Urinary bladder (tissue), 4 donors: ENCODE measurements at places on chromosomes 1 and 21. TPM values are rescaled to one million over a fixed set of nuclear protein-coding genes. Genes with fewer than 3 reads are reported as not detected.

- DNase-seq = no peak
These were observed 30.2 kb downstream of the SRRM1 start for GRCh38 chr1:24673341-24673740.

GRCh38 chr21:36538761-36539160, 58.8 kb upstream of the CLDN14 start:
- DNase-seq = no peak

GRCh38 chr1:37561133-37562132, 4.7 kb downstream of the DNALI1 start:
- no peak for DNase-seq

GRCh38 chr1:205525495-205526285, 21.2 kb downstream of the CDK18 start:
- no peak for DNase-seq

DNA sequence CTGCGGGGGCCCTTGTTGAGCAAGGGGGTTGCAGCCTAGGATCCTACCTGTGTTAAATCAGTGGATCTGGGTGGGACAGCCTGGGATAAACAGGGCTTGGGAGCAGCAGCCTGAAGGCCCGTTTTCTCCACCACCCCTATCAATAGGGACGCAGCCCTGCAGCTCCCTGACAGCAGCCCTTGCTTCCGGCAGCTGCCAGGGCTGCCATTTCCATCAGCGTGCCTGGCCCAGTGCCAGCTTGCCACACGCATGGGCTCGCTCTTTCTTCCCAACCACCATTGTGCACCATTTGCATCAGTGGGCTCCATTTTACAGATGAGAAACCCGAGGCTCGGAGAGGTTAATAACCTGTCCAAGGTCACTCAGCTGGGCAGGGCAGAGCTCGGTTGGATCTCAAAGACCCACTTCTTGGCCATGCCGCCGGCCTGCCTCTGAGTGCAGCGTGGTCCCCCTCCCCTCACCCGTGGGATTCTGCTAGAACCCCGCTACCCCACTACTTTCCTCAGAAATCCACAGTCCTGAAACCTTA, 3.8 kb downstream of the WNT4 start:
- no peak for DNase-seq

GRCh38 chr1:211559222-211560010, 19.5 kb downstream of the SLC30A1 start:
- DNase-seq = no peak

GRCh38 chr1:23430803-23431202, 6.3 kb upstream of the TCEA3 start:
- no peak for DNase-seq

GRCh38 chr1:64493831-64494230, 23.9 kb downstream of the CACHD1 start:
- no peak for DNase-seq

GRCh38 chr1:100459358-100460114, 78.4 kb upstream of the GPR88 start:
- DNase-seq = peak; percentile 78

GRCh38 chr1:7108251-7108650, 323.0 kb downstream of the CAMTA1 start:
- DNase-seq = no peak

- DNase-seq = no peak
These were observed 12.8 kb downstream of the SMAP2 start for GRCh38 chr1:40386359-40386723.

DNA sequence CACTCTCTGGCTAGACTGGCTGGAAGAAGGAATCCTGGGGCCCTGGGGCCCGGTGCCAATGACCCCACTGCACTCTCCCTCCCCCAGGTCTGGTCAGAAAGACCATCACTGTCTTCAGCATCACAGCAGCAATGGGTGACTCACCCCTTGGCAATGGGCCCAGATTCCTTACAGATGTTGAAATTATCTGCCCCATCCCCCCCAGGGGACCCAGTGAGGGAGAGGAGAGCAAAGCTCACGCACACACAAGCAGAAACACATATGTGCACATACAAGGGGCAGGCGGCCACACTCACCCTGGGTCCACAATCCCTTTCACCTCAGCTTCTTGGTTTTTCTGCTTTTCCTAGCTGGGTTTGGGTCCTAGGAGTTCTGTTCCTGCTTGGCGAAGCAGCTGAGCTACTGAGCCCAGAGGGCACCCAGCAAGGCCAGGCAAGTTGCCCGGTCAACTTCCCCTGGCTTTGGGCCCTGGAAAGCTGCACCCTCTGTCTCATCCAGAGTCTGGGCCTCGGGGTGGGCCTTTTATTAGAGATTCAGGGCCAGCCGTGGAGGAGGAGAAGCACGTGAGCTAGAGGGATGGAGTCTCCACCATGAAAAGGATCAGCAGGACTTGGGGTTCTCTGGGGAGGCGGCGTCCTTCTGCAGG, 2.6 kb downstream of the COL16A1 start:
- DNase-seq = peak; percentile 89

DNA sequence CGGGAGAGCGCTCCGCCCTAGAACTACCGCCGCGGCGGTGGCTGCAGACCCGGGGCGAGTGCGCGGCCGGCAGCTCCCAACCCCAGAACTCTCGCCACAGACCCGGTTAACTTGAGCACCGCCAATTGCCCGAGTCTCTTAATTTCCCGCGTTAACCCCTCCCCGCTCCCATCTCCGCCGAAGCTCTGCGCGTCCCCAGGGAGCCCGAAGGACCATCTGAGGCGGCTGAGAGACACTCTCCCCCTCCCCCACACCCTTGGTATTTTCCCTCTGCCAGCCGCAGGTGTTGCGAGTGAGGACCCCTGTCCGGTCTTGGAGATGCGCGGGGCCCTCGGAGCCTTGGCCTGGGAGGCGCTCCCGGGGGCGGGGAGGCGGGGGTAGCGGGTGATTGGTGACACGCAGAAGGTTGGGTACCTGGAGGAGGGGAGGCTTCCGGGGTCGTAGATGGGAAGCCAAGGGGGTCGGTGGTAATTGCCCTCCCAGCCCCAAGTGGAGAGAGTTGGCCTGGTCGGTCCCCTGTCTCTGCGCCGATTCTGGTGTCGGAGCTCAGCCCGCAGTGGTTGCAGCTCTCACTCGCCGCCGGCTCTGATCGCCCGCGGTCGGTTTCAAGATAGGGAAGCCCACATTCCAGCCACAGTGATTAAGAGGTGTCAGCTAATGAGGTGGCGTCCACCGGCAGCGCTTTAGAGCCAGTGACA, 858 bp upstream of the SUSD4 start:
- DNase-seq = no peak

DNA sequence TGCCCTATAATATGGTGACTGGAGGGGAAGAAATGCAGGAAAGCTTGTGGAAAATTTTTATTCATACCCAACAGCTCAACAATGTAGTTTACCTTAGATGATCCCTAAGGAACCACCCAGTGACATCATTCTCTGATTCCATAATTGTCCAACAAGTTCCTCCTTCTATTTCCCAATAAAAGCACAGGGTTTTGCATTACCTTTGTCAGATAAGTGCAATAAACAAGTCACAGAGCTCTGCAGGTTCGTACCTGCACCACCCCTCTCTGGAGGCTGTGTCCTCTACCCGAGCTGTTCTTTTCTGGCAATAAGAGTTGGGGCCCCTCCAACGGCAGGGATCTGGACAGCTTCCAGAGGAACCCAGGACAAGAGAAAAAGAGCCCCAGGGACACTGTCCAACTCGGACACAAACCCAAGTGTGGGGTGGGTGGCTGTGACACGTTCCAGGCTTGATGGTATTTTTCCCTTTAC, 38.8 kb downstream of the RCAN1 start:
- no peak for DNase-seq

DNA sequence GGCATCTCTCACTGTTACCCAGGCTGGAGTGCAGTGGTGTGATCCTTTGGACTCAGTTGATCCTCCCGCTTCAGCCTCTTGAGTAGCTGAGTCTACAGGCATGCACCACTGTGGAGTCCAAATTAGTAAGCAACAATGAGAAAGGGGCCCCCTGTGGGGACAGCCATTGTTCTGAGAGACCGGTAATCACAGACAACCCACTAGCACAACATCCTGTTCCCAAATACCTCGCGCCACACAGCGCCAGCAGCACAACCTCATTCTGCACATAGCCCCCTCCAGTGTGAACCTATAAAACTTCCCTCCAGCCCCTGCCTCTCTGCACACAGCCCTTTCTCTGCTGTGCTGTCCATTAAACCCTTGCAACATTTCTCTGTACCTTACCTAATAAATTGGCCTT, 226.4 kb downstream of the DYRK1A start:
- DNase-seq = no peak

DNA sequence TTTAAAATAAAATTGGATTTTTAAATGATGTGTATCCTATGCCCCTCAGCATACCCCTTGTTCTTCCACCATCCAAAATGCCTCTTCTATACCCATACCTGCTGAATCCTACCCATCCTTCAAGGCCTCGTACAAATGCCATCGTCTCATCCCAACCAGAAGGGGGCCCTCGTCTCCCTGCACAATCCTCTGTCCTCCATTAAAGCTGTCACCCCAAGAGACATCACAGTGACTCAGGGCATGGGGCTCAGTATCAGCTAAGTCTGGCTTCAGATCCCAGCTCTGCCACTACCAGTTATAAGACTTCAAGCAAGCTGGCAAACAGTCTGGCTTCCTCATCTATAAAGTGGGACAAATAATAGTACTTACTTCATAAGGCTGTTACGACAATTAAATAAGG, 23.8 kb downstream of the IGFN1 start:
- no peak for DNase-seq

- no peak for DNase-seq
These were observed 12.1 kb upstream of the TSPEAR start for GRCh38 chr21:44723177-44724131.

The GCSAML gene
- 1.1 TPM for total RNA-seq

The OR14K1 gene
- not detected for total RNA-seq

The OR10Z1 gene
- total RNA-seq = not detected

The DUSP23 gene
- total RNA-seq = 9.6 TPM

The MROH9 gene
- total RNA-seq = not detected

The CDK11A gene
- total RNA-seq = 15.2 TPM

The TLCD4 gene
- total RNA-seq = 28.1 TPM

The KIF26B gene
- total RNA-seq = 12.2 TPM

The GBP7 gene
- total RNA-seq = not detected

The JAM2 gene
- total RNA-seq = 62.1 TPM

The MATN1 gene
- total RNA-seq = 0.85 TPM

The GPR61 gene
- total RNA-seq = 0.11 TPM

The CRNN gene
- total RNA-seq = not detected
